ENCODE measurements at places on chromosomes 16 and 17. TPM values are rescaled to one million over a fixed set of nuclear protein-coding genes. Genes with fewer than 3 reads are reported as not detected.

The TP53TG3B gene
- total RNA-seq: not detected

The HSD17B1 gene
- total RNA-seq: 1.8 TPM

The NPIPB2 gene
- total RNA-seq: 9.3 TPM

The XYLT1 gene
- total RNA-seq: 23.1 TPM

The TMEM101 gene
- 97.4 TPM for total RNA-seq

The ZSCAN10 gene
- total RNA-seq: not detected

The ABCC12 gene
- 0.15 TPM for total RNA-seq

The KRTAP9-8 gene
- total RNA-seq: not detected

The TM4SF5 gene
- total RNA-seq: not detected

The IRX3 gene
- under 0.01 TPM for total RNA-seq

The RNF227 gene
- 2.8 TPM for total RNA-seq

The NPIPB9 gene
- total RNA-seq: 3.2 TPM

The SLC22A31 gene
- total RNA-seq: 0.33 TPM

The VAT1L gene
- total RNA-seq: 0.29 TPM

The CIAO3 gene
- 44.3 TPM for total RNA-seq

The PRSS8 gene
- total RNA-seq: not detected

The KRTAP4-9 gene
- not detected for total RNA-seq

The TMEM88 gene
- total RNA-seq: 0.44 TPM

The CIBAR2 gene
- total RNA-seq: not detected

The GPR179 gene
- 0.17 TPM for total RNA-seq

The KREMEN2 gene
- total RNA-seq: 0.17 TPM

The FBXL20 gene
- total RNA-seq: 13.5 TPM

The KRT32 gene
- not detected for total RNA-seq

The SP2 gene
- total RNA-seq: 1.6 TPM

The PDILT gene
- not detected for total RNA-seq

The HBQ1 gene
- not detected for total RNA-seq

The SULT1A3 gene
- total RNA-seq: 5.2 TPM

The TNS4 gene
- under 0.01 TPM for total RNA-seq

The OR4D1 gene
- under 0.01 TPM for total RNA-seq

The C16orf46 gene
- 0.73 TPM for total RNA-seq

The SYT17 gene
- total RNA-seq: 0.66 TPM

The EFCAB5 gene
- total RNA-seq: 0.58 TPM

The TMEM220 gene
- total RNA-seq: 1.2 TPM

The TMC5 gene
- total RNA-seq: not detected

Measured in smooth muscle cell of trachea (primary cell).